ENCODE measurements at places on chromosomes 16 and 17.

DNA sequence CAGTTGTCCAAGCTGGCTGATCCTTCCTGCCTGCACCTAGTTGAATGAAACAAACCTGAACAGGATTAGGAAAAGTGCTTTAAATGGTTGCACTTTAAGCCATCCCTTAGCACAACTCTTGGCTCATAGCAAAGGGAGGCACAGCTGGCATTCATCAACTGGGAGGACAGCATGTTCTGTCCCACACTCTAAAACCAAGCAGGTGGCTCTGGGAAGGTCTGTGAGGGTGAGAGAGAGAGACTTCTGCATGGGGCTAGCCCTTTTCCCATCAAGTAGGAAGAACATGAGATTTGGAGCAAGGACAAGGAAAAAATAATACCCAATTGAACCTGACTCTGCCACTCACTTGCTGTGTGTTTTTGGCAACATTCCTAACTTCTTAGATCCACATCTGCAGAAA lies 140.9 kb upstream of the CCL2 start:
- no peak for DNase-seq

DNA sequence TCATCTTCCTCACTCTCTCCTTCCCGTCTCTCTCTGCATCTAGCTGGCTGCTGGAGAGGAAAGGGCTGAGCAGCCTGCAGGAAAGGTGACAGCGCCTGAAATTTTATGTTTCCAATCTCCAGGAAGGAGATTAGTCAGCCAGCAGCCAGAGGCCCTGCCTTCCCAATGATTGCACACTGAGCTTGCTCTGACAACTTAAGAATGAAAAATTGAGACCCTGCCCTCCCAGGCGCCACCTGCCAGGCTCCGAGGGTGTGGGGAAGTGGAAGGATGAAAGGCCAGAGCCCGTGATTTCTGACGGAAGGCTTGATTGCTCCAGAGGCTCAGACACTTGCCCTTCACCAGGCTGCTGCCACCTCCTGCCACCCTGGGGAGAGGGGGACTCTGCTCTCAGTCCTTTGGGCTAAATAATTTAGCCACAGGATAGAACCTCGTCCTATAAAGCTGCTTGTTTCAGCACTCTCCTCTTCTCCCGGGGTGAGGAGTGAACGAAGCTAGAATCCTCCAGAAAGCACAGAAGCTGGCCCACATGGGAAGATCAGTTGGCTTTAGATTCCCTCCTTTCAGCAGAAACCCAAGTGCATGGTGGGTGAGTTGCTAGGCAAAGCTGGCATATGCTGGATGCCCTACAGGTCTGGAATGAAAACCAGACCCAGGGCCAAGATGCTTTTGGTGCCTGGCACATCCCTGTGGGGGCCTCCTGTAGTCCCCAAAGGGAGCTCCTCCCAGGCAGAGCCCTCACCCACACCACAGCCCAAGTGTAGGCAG lies 33.5 kb downstream of the GRIN2C start:
- DNase-seq: no peak

- DNase-seq: no peak
Observed at GRCh38 chr17:58506354-58507080, 7.9 kb downstream of the MTMR4 start.

DNA sequence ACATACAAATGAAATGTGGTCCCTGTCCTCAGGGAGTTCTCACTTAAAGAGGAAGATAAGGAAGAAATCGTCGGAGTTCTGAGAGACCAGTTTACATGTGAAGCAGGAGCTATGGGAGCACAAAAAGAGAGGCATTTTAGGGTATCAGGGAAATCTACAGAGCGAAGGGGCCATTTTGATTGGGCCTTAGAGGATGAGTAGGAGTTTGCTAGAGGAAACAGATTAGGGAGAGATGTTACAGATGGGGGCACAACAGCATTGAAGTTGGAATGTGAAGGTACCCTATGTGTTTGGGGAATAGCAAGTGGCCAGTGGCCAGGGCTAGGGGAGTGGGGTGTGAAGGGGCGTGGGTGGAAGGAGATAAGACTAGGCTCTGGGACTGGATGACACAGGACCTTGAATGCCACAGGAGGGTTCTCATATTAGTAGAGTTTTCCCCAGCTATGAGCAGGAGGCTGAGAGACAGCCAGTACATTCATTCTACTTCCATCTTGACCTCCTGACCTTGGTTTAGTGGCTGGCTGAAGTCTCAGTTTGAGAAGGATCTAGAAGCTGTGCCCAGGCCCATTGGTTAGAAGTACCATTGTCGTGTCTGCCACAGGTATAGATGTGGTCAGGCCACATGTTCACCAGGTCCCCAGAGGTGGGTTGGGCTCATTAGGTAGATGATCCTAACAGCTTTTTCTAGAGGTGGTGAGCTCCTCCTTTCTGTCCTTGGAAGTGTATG lies 34.8 kb downstream of the CPNE2 start:
- no peak for DNase-seq

GRCh38 chr16:17827313-17827712 lies 356.6 kb upstream of the XYLT1 start:
- DNase-seq: no peak

- DNase-seq: no peak
Observed at GRCh38 chr16:26816266-26816665, 250.5 kb upstream of the C16orf82 start.

GRCh38 chr17:79039886-79040285 lies 15.9 kb downstream of the C1QTNF1 start:
- no peak for DNase-seq

GRCh38 chr16:11370084-11370931 lies 25.0 kb downstream of the RMI2 start:
- DNase-seq: no peak

DNA sequence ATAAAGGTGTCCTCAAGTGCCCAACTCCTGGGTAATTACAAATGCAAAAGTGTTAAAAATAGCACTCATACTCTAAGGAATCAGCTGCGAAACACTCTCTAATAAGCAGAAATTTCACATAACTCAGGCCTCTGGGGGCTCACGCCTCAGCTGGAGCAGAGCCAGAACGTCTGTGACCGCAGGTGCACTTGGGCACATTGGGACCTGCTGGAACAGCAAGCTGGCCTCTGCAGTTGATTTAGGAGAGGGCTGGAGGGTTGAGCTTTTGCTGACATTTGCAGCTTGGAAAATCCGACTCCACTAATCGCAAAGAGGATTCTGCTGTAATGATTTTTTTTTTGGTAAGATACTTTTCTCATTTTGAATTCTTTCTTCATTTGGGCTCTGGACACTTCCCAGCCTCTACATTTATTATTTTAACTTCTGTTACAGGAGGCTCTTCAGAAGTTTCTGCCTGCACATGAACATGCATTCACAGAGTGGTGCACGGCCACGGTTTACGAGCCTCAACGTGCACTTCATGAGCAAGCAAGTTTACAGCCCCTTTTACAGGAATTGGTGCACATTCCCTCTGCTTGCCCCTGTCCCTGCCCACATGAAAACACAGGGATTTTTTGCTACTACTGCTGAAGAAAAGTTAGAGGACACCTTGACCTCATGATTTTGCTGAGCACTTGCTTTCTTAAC lies 4.1 kb upstream of the SNTB2 start:
- peak; percentile 17 for DNase-seq

DNA sequence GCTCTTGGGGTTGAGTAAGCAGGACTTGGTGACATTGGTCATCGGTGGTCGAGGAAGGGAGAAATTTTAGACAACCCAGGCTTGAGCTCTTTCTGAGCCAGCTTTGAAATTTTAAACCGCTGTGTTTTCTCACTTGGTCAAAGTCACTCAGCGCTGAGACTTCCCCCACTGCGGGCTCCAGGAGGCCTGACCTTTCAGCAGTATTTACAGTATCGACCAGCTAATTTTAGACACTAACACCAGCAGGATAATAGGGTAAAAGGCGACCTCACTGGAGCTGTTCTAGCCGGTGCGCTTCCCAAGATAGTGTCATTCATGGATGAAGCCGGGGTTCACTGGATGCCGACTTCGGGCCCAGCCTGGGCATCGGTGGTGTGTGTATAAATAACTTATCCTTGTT lies 29.7 kb upstream of the WSCD1 start:
- no peak for DNase-seq

- DNase-seq: no peak
Observed at GRCh38 chr17:1203111-1203966, 23.6 kb upstream of the ABR start.

DNA sequence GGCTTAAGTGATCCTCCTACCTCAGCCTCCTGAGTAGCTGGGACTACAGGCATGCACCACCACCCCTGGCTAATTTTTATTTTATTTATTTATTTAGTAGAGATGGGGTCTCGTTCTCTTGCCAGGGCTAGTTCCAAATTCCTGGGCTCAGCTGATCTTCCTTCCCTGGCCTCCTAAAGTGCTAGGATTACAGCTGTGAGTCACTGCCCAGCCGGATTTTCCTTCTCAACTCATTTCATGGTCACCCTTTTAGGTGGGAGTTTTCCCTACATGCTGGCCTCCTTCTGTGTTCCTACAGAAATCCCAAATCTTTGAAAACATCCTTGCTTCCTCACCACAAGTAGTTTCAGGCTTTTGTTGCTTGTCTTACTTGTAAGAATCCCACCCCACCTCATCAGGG lies 102.1 kb upstream of the SIAH1 start:
- no peak for DNase-seq

DNA sequence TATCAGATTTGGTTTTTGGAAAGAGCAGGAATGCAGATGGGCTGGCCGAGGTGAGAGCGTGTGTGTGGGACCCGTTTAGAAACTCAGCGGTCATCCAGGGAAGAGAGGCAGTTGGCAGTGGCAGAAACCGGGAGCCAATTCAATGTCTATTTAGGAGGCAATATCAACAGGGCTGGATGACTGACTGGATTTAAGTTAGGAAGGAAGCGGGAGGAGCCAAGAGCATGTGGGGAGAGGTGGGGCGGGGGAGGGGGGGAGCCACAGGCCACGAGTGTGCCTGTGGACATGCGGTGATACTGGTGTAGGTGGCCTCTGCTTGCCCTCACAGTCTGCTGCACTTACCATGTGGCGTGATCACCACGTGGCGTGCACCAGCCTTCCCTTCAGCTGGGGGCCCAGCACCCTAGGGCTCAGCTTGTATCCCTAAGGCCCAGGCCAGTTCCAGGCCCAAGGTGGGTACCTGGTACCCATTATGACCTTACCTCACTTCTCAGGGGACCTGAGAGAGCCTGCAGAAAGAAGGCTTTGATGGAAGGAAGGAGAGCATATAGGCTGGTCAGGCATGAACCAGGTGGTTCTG lies 10.8 kb upstream of the TPPP3 start:
- no peak for DNase-seq

- DNase-seq: no peak
Observed at GRCh38 chr16:9965079-9965478, 217.1 kb downstream of the GRIN2A start.

DNA sequence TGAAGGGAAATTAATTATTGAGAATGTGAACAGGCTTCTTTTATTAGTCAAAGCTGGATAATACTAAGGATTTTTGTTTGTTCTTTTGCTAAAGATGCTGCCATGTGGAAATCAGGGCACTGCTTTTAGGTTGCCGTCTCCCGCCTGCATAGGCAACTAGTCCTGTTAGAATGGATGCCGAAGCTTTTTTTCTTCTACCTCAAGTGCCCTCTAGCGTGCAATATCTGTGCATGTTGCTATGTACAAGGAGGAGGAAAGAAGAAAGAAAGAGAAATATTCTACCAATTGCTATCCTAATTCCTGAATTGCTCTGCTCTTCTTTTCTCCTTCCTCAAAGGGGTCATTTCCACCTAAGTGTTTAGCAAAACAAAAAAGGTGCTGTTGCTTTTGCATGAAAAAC lies 5.2 kb upstream of the CDH8 start:
- no peak for DNase-seq

DNA sequence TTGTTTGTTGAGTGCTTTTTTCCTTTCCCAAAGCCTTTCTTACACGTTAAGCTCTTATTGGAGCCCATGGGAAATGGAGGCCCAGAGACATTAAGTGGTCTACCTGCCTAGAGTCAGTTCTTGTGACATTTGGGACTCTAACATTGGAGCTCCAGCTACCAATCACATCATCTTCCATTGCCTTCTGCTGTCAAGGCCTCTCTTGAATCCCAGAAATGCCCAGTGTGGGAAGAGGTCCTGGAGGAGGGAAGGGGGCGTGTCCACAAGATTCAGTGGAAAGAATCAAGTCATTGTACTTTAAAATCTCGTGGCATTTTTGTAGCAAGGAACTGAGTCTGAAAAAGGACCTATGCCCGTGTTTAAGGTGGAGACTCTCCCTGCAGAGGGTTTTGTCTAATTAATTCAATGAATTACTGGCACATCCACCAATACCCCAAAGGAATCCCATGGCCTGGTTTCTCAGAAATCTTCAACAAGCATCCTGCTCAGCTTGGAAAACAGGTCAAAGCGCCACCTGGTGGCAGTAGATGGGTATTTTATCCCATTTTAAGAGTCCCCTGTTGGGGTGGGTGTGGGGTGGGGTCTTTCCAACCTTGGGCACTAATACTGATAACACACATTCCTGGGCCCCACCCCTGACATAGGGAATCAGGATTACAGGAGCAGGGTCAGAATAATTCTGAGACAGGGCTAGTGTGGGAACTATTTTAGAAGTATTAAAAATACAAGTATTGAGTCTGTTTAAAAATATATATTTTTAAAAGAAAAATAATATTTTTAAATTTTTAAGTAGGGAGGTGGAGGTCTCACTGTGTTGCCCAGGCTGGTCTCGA lies 24.6 kb downstream of the GPT2 start:
- DNase-seq: peak; percentile 55

DNA sequence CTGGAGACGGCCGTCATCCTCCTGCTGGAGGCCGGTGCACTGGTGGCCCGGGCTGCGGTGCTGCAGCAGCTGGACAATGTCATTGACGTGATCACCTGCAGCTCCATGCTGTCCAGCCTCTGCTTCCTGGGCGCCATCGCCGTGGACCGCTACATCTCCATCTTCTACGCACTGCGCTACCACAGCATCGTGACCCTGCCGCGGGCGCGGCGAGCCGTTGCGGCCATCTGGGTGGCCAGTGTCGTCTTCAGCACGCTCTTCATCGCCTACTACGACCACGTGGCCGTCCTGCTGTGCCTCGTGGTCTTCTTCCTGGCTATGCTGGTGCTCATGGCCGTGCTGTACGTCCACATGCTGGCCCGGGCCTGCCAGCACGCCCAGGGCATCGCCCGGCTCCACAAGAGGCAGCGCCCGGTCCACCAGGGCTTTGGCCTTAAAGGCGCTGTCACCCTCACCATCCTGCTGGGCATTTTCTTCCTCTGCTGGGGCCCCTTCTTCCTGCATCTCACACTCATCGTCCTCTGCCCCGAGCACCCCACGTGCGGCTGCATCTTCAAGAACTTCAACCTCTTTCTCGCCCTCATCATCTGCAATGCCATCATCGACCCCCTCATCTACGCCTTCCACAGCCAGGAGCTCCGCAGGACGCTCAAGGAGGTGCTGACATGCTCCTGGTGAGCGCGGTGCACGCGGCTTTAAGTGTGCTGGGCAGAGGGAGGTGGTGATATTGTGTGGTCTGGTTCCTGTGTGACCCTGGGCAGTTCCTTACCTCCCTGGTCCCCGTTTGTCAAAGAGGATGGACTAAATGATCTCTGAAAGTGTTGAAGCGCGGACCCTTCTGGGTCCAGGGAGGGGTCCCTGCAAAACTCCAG lies 1.1 kb downstream of the MC1R start:
- no peak for DNase-seq

- no peak for DNase-seq
Observed at GRCh38 chr17:79984877-79985276, 50.8 kb downstream of the TBC1D16 start.

- no peak for DNase-seq
Observed at GRCh38 chr17:20084621-20085282, 75.6 kb downstream of the SPECC1 start.
